ENCODE measurements at places on chromosomes 7 and 10.

DNA sequence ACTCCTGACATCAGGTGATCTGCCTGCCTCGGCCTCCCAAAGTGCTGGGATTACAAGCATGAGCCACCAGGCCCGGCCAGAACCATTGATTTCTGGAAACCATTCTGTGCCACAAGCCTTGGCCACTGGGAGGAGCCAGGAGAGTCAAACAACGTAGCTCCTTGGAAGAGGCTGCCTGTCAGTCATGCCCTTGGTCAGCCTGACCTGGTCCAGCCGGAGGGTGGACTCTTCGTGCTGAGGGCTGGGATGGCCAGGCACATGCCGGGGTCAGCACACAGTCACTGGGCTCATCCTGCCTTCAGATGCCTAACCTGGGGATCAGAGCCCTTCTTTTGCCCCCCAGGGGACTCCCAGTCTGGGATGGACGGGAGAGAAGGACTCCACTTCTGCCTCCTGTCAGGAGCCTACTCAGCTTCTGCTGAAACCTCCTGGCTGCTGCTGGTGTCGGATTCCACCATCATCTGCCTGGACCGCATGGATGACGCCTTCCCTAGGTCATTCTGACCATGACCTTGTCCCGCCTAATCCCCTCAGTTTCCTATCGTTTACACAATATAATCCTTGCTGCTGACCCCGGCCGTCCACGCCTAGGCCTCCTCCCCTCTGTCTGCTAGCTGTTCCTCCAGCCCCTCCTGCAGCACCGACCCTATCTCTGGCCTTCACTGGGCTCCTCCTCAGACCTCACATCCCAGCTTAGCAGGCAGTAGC, 30.4 kb downstream of the TMEM270 start:
- no peak for DNase-seq

GRCh38 chr7:42253316-42253715, 16.3 kb upstream of the GLI3 start:
- no peak for DNase-seq

DNA sequence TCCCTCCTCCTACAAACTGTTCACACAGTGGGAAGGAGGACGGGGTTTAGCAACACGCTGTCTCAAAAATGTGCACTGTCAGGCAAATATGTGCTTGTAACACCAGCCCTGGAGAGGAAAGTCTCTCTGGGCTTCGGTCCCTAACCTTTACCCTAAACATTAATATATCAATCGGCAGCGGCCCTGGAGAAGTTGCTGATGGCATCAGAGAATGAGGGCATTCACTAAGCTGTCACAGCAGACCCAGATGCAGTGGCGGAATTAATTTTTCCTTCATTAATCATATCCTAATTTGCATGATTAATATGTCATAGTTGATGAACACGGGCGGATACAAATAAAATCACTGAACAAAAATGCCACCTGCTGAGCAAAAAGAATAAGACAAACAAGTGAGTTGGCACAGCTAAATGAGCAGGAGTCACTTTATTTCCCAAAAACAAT, 45.2 kb upstream of the INSIG1 start:
- no peak for DNase-seq

DNA sequence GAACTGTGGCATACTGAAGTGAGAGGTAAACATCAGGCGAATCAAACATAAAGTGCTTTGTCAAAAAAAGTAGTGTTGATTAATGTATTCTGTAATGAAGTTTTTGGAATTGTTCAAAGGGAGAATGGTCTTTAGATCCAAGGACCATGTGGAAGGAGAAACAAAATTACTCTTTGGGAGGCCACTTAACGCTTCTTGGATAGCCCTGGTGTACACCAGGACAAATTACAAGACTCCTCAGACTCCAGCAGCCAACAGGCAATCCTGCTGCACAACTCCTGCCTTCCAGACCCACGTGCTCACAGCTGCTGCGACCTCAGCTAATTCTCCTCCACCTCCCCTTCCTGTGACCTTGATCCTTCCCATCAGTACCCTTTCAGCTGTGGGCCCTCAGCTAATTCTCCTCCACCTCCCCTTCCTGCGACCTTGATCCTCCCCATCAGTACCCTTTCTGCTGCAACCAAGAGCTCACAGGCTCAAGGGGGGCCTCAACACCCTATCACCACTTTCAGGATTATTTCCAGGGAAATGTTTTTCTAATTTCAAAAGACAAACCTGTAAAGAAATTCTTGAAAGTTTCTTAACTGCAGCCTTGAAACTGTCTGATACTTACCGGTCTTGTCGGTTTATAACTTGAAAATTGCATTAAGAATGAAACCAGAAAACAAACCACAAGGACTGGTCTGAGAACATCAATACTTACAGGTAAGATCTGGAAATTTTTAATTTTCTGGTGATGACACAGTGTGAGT, 29.7 kb upstream of the DDC start:
- DNase-seq, result no peak

GRCh38 chr10:8017277-8017676, 37.2 kb upstream of the GATA3 start:
- no peak for DNase-seq

GRCh38 chr7:103718482-103719061, 270.9 kb downstream of the RELN start:
- no peak for DNase-seq

DNA sequence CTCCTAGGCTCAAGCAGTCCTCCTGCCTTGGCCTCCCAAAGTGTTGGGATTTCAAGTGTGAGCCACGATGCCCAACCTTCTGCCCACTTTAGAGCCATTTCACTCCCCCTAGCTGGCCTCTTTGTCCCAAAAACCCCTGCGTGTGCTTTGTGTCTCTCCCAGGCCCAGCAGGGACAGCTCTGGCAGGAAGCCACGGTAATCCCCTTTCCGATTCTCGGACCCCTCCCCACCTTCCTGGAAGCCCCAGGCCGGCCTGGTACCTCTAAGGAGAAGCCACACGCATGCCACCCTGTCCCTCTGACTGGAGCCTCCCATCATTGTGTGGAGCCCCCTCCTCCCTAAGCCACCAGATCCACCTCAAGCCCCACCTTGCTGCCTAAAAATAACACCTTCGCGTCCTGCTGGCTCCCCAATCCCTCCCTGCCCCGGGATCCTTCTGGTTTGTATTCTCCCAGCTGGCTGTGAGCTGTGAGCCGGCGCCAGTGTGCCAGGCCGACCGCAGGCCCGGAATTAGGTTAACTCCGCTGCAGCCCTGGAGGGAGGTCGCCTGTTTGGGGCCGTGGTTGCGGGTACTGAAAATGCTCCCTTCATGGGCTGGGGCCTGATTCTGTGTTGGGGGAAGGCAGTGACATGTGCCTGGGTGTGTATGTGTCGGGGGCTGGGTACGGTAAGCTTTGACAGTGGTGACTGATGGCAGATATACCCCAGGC, 16.4 kb upstream of the SRRM3 start:
- DNase-seq, result no peak

- no peak for DNase-seq
These were observed 48.1 kb downstream of the PDLIM1 start for GRCh38 chr10:95242581-95243317.

GRCh38 chr10:89019569-89020327, 29.1 kb downstream of the FAS start:
- DNase-seq, result no peak

- DNase-seq, result no peak
These were observed 123.1 kb downstream of the TYW1B start for GRCh38 chr7:72704894-72705293.

GRCh38 chr7:134440476-134440875, 18.4 kb downstream of the AKR1B1 start:
- DNase-seq, result no peak

DNA sequence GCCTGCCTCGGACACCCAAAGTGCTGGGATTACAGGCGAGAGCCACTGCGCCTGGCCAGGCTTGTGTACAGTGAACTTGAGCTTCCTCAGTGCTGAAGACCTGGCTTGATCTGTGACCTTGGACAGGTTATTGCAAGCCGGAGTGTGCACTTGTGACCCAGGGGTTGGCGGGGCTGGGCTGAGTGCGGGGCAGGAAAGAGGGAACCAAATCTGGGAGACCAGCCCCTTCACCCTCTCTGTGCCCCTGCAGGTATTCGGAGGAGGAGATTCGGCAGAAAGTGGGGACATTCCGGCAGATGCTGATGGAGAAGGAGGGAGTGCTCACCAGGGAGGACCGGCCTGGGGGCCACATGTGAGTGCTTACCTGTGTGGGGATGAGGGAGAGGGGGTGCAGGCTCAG, 46.2 kb downstream of the SRRM3 start:
- DNase-seq, result no peak

GRCh38 chr10:11026773-11027172, 9.1 kb downstream of the CELF2 start:
- no peak for DNase-seq

DNA sequence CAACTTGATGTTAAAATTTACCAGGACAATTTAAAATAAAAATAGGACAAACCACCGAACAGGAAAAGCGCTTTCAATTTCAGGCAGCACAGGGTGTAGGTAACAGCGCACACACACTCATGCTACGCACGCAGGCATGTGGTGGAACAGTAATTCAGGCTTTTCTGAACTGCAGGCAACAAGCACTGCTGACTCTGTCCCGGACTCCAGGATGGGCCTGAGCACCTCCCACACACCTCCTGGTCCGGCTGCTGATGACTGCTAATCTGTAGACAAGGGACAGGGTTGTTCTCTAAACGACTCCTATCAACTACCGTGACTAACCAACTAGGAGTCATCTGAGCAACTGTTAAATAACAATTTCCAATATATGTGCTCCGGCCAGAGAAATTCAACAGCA, 192.6 kb upstream of the FRMD4A start:
- no peak for DNase-seq

GRCh38 chr7:7157177-7157886, 25.0 kb upstream of the C1GALT1 start:
- no peak for DNase-seq

- no peak for DNase-seq
These were observed 496.7 kb downstream of the TYW1 start for GRCh38 chr7:67493366-67493765.

DNA sequence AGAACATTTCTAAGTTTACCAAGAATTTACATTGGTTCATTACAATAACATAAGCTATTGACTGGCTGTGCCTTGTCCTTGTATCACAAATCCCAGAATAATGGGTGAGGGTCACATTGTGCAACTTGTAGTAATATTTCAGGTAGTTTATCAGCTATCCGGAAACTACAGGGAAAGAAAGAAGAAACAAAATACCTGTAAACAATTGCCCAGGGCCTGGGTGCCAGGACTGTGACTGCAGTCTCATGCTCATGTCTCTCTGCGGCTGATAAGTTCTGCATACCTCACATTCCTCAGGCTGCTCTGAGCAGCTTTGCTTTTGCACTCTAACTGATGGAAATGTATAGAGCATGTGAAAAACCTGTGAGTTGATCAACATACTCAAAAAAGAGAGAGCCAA, 131.8 kb upstream of the TRIM24 start:
- no peak for DNase-seq

DNA sequence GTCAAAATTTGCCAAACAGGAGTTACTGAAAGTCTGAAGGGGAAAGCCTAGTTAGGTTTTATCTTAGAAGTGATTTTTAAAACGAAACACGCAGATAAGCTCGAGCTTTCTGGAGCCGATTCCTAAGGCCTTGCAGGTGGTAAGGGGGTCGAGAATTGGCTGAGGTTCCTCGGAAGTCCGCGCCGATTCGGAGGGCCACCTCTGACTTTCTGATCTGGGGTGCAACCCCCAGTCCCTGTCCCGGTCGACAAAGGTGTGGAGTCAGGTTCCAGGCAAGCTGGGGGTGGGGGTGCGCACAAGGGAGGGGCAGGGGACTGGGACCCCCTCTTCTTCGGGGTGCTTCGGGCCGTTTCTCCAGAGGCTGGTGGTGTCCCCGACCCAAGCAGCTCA, 701 bp upstream of the CUL1 start:
- no peak for DNase-seq

DNA sequence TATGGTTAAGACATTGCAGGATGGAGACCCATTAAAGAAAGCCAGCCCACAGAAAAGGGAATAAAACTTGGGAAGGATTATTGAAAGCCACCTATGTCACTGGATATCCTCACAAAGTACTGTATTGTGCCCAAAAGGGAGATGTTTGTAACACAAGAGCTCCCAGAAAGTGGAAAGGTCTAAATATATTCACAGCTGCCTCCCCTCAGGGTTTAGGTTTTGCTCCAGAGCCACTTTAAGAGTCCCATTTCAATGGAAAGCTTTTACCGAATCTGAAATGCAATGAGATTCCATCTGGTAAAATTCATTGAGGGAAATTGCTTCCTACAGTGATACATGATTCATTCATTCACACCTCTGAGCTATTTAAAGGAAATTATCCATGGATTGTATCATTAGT, 176.4 kb downstream of the XPNPEP1 start:
- DNase-seq, result no peak

GRCh38 chr7:2670720-2671391, 17.1 kb upstream of the AMZ1 start:
- peak; percentile 63 for DNase-seq

GRCh38 chr10:110323503-110323902, 18.8 kb upstream of the SMNDC1 start:
- DNase-seq, result no peak

- peak; percentile 72 for DNase-seq
These were observed 80.2 kb downstream of the SORBS1 start for GRCh38 chr10:95480901-95481491.

- DNase-seq, result no peak
These were observed 99.3 kb downstream of the FAM53B start for GRCh38 chr10:124644771-124645415.

GRCh38 chr7:110894111-110894510, 196.8 kb upstream of the LRRN3 start:
- DNase-seq, result no peak

DNA sequence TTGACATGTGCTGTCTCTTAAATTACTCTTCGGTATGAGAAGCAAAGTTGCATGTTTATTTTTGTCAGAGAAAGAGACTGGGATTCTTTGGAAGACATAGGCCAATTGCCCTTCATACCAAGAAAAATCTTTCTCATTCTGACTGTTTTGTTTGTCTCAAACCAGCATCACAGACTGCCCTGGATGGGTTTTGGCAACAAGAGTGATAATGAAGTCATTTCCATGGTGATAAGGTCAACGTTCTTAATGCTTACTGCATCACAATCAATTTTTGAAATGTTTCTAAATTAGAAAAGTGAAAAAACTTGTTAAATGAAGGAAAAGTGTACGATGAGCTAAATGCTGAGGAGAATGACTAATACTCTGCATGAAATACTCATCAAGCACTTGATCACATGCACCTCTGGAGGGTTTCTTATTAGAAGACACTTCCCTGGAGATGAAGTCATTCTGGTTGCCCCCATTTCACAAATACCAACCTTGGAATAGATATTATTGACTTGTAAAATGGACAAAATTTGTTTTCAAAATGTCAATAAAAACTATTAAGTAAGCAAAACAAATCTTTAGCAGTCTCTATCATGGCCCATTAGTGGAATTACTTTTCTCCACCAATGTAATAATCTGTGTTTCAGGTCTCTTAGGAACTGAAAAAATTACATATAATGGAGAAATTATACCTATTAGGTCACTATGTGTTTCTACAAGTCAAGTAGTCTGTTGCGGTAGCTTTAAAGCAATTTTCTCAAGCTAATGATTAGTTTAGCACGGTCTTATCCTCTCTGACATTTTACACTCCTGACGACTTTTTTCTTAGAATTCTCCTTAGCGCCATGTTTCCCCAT, 19.9 kb upstream of the SEC61G start:
- no peak for DNase-seq

GRCh38 chr7:101804967-101805366, 12.5 kb upstream of the CUX1 start:
- DNase-seq, result peak; percentile 61
